ENCODE measurements at places on chromosomes 7 and 10.
A peak's percentile ranks its signal among the peaks of the same experiment; 100 is the strongest.

DNA sequence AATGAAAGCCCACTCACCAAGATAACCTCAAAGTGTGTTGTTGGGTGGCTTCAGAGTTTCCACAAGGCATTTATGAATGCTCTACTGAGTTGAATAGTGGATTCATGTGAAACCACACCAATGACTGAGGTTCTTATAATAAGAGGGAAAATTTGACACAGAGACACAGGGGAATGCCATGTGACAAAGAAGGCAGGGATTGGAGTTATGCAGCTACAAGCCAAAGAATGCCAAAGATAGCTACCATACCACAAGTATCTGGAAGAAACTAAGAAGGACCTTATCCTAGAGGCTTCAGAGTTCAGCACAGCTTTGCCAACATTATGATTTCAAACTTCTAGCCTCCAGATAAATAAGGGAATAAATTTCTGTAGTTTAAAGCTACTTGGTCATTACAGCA, 68.0 kb upstream of the PCDH15 start:
- DNase-seq, result no peak

DNA sequence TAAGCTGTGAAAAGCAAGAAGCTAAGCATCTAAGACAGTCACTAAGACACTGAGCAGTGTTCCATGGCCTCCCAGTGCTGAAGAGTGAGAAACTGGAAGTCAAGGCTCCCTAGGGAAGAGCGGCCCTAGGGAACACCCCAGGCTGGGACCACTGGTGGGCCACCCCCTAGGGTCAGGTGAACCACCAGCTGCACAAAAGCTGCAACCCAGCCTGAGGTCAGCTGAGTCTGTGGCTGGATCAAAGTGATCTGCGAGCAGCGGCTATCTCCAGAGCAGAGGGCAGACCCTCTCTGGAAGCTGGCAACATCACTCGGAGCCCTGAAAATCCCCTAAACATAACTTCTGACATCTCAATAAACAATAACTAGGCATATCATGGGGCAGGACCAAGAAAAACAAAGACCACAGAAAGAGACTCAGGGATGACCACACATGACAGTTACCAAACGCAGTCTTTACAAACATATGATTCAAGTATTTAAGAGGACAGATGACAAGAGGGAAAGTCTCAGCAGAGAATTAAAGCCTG, 125.8 kb downstream of the DLG5 start:
- no peak for DNase-seq

DNA sequence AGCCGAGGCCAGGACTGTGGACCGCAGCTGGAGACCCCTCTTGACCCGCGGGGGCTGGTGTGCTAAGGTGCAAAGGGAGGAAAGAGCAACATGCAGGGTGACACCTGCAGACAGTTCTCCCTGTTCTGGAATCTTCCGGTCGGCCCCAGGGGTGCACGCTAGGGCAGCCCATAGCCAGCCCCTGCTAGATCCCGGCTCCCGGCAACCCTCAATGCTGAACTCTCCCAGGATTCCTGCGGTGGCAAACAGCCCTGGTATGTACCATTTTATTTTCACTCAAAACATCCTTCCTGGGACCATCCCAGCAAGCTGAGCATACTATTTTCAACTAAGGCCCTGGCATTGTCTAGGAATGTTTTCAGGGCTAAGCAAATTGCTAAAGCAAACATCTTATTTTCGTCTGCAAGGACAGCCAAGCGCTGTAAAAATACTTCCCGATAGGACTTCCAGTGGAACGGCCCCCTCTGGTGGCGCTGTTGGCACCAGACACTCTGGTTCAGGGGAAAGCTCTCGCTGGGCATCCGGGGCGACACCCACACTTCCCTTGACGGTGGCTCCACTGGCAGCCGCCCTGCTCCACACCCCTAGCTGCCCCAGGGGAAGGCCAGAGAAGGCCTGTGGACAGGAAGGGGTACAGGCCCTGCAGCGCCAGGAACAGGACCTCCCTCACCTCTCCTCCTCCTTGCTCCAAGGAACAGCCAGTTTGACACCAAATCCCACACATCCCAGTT, 99.4 kb downstream of the CTBP2 start:
- peak; percentile 6 for DNase-seq

DNA sequence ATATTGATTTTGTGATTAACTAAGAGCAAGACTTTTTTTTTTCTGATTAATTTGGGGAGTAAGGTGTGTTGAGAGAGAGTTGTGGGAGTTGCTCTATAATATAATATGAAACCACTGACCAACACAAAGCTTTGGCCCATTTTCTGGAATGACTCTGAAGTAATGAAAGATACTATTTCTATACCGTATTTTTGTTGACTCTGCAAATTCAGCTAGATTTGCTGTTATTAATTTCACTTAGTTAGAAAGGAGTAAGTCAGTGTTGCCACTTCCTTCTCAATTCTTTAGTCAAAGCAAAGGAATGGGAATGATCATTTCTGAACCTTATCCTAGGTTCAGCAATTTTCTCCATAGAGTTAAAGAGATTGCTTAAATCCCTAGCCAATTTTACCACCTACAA, 313.0 kb upstream of the FZD1 start:
- DNase-seq, result no peak

GRCh38 chr7:13279854-13280435, 592.5 kb downstream of the ARL4A start:
- no peak for DNase-seq

DNA sequence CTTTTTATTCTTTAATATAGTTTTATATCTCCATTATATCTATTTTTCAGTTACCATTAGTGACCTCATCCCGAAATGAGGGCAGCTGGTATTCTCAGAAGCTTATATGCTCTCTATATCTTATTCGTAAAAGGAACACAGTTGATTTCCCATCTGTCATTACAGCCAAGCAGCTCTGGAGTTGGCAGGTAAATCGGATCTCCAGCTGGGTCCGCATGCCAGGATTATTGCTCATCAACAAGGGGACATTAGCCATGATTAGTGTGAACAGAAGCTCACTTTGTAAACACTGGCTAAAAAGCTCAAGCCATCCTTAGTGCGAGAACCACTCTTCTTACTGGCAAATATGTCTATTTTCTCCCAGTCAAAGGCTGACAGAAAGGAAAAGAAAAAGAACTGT, 180.3 kb downstream of the NPSR1 start:
- DNase-seq, result no peak

GRCh38 chr10:102799691-102800471, 37.3 kb downstream of the CYP17A1 start:
- DNase-seq, result no peak

GRCh38 chr10:75974080-75974479, 542.7 kb downstream of the LRMDA start:
- DNase-seq, result no peak

- no peak for DNase-seq
These were observed 324.5 kb upstream of the KLF6 start for GRCh38 chr10:4109469-4109868.

DNA sequence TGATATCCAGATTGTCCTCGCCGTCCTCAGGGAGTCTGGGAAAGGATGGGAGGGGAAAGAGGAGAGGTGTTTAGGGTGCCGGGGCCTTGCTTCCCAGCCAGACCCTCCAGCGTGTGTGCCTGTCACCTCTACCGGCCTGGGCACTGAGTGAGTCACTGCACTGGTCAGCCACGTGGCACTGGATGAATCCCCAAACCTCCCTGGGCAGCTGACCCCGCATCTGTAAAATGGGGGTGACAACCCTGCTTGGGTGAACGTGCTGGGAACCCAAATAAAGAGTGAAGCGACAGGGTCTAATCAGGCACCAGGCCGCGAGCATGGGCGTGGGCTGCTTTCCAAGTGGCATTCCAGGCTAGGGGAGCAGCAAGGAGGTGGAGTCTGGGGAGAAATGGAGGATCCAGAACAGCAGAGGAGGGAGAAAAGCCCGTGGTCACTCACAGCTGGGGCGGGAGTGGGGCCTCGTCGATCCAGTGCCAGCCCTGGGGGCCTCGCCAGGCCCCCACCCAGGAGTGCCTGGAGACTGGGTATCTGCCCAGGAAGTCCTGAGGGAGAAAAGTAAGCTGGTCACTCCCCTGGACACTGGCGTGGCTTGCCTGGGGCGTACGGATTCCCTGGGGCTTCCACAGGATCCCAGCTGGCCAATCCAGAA, 29.7 kb downstream of the KLRG2 start:
- DNase-seq, result no peak

DNA sequence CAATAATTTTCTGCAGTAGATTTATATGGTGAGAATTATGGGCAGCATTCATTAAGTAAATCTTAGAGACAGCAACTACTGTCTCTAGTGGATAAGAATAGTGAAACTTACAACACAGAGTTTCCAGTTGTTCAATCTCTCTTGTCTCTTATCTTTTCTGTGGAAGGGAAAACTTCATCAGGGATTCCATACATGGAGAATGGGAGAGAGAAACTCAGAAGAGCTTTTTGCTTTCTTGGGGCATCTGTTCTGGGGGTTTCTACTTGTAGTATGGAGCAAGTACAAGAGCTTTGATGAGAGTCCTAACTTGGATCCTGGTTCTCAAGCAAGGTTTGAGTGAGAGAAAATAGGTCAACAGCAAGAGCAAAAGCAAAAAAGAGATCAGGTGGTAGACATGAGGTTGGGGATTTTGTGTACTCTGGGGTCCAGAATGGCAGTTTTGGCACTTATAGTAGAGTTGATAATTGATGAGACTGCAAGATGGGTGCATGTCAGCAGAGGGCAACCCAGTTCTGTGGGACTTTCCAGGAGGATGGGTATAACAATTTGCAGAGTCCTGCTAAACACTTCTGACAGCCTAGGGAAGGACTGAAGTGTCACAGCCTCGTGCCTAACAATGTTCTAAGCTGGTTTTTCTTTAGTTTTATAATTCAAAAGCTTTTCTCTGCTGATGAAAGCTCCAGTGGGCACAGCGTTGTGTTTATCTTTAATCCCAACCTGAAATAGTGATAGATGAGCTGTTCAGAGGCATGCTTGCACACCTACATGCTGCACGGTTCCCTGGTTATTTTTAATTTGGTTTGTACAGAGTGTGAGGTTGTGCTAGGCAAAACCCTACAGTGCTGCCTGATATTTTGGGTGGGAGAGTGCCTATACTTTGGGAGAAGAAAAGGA, 32.0 kb upstream of the STRIP2 start:
- DNase-seq, result no peak

DNA sequence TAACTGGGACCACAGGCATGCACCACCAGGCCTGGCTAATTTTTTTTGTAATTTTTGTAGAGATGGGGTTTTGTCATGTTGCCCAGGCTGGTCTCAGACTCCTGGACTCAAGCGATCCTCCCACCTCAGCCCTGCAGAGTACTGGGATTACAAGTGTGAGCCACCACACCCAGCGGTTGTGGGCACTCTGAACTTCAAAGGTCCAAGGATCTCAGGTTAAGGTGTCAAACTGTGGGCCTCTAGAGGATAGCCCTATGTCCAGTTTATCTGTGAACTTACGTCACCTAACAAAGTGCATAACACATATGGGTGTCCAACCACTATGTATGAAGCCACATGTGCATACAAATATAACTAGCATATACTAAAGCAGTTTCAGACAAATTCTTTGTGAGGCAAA, 3.2 kb upstream of the IL2RA start:
- no peak for DNase-seq

DNA sequence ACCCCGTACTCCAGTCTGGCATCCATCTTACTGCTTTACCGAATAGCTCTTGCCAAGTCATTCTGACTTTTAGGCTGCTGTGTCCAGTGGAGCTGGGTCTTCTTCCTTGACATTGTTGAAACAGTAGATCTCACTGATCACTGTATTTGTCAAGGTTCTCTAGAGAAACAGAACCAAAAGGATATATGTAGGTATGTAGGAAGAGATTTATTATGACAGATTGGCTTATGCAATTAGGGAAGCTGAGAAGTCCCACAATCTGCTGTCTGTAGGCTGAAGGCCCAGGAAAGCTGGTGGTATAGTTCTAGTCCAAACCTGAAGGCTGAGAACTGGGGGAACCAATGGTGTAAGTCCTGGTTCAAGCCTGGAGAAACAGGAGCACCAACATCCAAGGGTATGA, 12.1 kb upstream of the PRRT4 start:
- no peak for DNase-seq

- DNase-seq, result no peak
These were observed 519.1 kb upstream of the ANKRD30A start for GRCh38 chr10:36606234-36606839.

DNA sequence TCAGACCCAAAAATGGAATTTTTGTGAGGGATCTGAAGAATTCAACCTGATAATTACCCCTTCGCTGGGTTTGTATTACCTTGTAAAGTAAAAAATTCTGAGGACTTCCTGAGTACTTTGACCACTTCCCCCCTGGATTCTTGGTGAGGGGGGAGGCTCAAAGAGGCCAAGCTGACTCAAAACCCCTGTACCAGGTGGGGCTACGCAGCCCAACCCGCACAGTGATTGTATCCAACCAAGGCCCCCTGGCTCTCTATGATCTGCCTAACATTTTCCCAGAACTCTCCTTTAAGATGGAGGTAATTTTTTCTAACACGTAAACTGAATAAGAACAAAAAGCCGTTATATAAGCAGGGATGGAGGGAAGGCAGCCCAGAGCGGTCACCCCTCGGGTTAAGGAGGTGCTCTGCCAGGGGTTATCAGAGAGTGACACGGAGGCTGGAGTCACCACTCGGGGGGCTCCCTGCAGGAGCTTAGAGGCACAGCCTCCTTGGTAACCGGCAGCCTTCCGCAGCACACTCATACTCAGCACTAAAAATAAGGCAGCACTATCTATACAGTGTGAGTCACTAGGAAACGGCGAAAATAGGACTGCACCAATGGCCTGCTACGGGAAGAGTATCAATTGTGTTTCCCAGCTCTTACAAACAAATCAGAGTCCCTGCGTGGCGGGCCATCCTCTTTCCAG, 255.4 kb downstream of the ELMO1 start:
- DNase-seq, result no peak

DNA sequence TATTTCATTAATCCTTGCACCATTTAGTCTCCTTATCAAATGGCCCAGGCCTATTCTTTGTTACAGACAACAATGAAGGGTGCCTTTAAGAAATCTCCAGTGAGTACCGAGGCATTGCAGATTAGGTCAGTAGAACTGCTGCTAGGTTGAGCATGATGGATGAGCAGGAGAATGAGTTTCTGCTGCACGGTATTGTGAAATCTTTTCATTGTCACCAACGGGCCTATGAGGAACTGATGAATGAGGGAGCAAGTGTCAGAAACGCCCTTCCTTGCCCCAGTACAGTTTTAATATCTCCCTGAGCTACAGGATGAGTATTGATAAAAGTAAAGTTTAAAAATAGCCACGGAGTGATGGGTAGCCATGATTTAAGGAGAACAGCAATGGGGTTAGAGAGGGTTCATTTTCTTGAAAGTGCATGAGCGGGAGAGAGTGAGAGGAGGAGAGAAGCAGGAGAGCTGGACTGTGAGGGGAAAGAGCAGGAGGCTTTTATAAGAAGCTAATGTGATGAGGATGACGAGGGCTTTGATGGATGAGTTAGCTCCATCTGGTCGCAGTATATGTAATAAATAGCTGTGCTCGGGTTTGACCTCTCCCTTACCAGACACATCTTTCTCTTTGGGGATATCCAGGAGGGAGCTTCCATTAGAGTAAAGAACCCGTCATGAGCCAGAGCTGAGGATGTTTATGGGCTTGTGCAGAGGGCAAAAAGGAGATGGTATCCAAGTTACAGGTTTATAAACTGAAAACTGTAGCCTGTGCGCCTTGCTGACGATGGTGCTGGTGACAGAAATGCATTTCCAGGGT, 526.1 kb downstream of the LRMDA start:
- no peak for DNase-seq
